Left cardiac atrium (tissue), 4 donors: ENCODE measurements at places on chromosomes 2 and 18. TPM values are rescaled to one million over a fixed set of nuclear protein-coding genes. Genes with fewer than 3 reads are reported as not detected.

DNA sequence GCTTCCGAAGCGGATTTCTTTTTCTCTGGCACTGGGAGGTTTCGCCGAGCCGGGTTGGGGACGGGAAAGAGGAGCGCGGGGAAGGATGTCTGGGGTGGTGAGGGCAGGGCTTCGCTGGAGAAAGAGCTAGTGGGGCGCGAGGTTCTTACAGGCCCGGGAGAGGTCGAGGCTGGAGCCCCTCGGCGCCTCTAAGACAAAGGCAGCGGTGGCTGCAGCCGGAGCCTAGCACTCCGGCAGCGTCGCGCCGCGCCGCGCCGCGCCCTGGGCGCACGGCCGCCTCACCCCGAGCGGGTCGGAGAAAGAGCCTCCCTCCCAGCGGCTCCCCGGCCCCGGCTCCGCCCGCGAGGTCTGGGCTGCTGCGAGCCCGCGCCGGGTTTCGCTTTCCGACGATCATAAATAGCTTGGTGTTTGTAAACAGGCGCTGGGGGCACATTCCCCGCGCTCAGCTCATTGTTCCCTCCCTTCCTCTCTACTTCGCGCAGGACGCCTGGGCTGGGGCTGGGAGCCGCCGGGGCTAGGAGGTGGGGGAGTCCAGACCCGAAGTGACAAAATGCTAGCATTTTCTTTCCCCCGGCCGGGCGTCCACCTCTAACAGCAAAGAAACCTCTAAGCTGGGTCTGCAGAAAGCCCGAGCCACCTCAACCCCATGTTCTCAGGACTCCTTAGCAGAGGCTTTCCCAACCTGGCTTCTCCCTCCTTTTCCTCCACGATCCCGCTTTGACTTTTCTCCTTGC is 813 bp upstream of the MEIS1 start:
- DNase-seq: peak; percentile 57

GRCh38 chr2:230762317-230762896 is 49.8 kb downstream of the CAB39 start:
- no peak for DNase-seq

GRCh38 chr2:8103085-8103708 is 578.7 kb upstream of the ID2 start:
- DNase-seq: no peak

DNA sequence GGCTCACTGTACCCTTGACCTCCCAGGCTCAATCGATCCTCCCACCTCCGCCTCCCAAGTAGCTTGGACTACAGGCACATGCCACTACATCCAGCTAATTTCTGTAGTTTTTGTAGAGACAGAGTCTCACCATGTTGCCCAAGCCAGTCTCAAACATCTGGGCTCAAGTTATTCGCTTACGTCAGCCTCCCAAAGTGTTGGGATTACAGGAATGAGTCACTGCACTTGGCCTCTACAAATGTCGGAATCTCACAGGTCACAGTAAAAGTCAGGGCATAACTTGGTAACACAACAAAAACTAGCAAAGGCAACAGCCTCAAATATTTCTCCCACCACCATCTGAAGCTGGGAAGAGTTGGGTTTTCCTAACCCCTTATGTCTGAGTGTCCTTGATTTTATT is 25.3 kb downstream of the SCG2 start:
- DNase-seq: peak; percentile 22

- no peak for DNase-seq
These were observed 123.2 kb downstream of the TMEM17 start for GRCh38 chr2:62382757-62383156.

Gene OBSL1
- 121 TPM for total RNA-seq

Gene TEX261
- 54.8 TPM for total RNA-seq

Gene GAREM2
- 4.8 TPM for total RNA-seq

Gene TMEM247
- total RNA-seq: not detected

Gene DLX2
- total RNA-seq: not detected
